MM.1S (cell line): ENCODE measurements at places on chromosomes 6 and 20.

- no peak for DNase-seq
Measured at GRCh38 chr20:23093613-23094012, 7.5 kb upstream of the CD93 start.

- no peak for DNase-seq
Measured at GRCh38 chr20:9353180-9353915, 161.0 kb upstream of the LAMP5 start.

GRCh38 chr20:43513931-43514647 lies 6.6 kb downstream of the L3MBTL1 start:
- peak; percentile 98 for DNase-seq

- no peak for DNase-seq
Measured at GRCh38 chr6:107230024-107230423, 114.7 kb upstream of the BEND3 start.

DNA sequence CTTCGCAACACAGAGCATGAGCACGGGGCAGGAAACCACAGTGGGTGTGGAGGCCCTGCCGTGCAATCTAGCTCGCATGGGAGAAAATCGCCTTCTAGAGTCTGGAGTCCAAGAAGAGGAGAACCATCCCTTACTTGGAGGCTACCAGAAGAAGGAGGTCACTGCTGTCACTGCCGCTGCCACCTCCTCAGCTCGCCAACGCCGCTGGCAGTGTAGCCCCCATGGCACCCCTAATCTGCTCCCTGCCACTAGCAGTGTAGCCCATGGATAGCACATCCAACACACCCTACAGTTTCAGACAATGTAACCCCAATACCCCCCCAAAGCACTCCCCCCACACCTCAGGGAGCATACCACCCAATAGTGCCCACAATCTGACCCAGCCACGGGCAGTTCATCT lies 438.0 kb upstream of the ZNF337 start:
- no peak for DNase-seq

DNA sequence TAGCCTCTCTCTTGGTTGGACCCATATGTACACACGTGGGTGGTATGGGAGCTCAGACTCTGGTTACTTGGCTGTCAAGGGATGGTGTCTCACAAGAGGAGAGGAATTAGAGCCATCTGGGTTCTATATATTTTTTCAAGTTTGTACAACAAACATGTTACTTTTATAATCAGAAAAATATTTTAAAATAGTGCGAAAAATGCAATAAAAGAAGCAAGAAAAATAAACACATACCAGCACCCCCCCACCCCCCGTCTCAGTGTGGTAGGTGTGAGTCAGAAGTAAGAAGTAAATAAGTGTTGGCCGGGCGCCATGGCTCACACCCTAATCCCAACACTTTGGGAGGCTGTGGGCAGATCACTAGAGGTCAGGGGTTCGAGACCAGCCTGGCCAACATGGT lies 2.1 kb upstream of the TIAM2 start:
- DNase-seq, result no peak

- no peak for DNase-seq
Measured at GRCh38 chr6:163648868-163649267, 234.3 kb downstream of the QKI start.

DNA sequence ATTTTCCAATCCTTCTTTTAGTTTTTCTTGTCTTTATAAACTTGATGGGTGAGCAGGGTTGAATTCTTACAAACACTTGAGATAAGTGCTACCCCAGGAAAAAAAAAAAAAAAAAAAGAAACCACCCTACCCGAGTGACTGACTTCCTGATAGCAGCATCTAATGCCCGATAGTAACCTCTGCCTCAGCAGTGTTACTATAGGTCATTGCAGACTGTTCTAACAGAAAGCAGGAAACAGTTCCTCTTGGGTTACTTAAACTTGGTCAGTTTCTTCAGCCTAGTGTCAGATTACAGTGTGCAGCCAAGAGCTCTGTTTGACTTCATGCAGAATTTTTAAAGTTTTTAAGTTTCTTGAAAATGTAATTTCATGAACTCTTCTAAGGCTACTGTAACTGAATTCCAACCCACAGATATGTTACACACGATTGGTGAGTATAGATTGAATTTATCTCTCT lies 2.1 kb downstream of the MYLIP start:
- peak; percentile 89 for DNase-seq

DNA sequence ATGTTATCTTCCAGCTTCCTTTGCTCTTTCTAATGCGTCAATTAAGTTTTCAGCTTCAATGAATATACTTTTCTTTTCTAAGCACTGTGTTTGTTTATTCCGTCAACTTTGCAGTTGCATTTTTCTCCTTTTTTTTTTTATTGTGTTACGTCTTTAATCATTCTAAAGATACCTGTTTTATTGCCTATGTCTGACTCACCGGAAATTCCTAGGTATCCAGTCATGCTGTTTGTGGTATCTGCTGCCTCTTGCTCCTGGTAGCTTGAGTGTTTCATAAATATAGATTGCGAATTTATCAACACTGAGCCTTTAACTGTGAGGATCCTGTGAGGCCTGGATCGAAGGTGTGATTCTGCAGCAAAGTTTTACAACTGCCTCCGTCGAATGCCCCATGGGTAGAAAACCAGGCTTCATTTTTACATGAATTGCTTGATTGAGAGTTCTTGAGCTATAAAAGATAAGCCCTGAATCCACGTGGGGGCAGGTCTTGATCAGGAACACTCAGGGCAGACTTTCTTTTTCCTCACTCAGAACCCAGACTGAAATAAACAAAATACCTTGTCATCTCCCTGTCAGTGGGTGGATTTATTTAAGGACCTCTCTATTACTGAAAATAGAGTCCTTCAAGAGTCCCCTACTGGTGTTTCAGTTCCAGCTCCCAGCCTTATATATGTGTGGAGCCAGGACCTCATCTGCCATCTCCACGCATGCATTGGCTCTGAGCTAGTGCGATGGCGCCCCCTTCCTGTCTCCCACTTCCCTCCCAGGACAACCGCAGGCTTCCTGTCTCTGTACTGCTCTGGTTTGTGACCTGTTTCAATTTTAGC lies 60.1 kb upstream of the LRRC1 start:
- DNase-seq, result peak; percentile 8

DNA sequence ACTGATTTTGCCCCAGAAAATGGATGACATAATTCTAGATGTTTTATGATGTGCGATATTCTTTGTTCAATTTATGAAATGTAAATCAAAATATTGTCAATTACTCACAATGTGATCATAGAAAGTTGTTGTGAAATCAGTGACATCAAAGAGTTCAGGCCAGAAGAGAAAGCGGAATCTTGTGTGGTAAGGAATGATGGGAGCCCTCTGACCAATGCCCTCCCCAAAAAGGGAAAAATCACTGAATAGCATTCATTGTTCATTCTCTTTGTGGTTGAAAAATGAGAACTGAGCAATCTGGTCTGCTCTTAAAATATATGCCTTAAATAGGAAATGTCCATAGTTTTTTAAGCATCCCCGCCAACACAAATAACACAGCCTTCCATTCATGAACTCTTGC lies 247.1 kb upstream of the GRIK2 start:
- no peak for DNase-seq

- no peak for DNase-seq
Measured at GRCh38 chr20:37504404-37505096, 16.5 kb upstream of the NNAT start.

GRCh38 chr20:37439223-37439933 lies 81.7 kb upstream of the NNAT start:
- no peak for DNase-seq

GRCh38 chr6:109229536-109229935 lies 134.2 kb downstream of the CEP57L1 start:
- DNase-seq, result no peak

GRCh38 chr6:131602781-131603312 lies 25.2 kb downstream of the MED23 start:
- no peak for DNase-seq

- no peak for DNase-seq
Measured at GRCh38 chr6:106684011-106684410, 54.6 kb downstream of the QRSL1 start.

GRCh38 chr6:139173172-139173571 lies 38.3 kb downstream of the HECA start:
- DNase-seq, result no peak

DNA sequence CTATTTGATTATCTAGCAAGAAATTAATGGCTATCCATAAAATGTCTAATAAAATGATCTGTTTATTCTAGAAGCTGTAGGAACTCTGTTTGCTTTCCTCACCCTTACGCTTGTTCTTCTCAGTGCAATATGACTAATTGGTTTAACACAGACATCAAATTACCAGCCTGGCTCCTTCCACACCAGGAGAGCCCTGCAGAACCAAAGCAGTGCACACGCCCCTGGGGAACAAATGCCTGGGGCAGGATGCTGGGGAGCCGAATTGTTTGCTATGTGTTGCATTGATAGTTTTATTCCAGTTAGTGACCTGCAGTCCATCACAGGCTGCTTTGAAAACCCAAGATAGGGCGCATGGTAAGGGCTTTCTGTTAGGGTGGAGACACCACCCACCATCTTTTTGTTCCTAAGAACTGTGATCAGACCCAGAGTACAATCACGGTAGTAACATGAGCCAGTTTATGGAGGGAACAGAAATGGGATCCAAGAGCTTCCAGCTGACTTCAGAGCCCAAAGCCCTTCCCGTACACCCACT lies 126.4 kb upstream of the CD93 start:
- DNase-seq, result no peak

GRCh38 chr20:3543901-3544507 lies 73.2 kb downstream of the ATRN start:
- DNase-seq, result no peak

DNA sequence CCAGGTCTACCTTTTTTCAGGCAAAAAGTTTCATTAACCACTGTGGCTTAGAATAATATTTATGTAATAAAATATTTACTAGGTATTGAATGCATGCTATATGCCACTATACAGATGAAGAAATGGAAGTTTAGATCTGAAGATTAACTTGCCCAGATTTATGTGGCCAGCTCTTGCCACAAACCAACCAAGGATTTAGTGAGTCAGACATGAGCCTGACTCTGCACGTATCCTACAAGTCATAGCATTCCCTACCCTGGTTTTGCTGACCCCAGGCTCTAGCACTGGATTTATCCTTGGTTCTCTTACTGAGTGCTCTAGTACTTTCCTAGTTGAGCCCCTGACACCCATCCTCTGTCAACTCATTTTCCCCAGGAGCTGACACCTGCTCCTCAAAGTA lies 75.4 kb downstream of the ANKEF1 start:
- no peak for DNase-seq

DNA sequence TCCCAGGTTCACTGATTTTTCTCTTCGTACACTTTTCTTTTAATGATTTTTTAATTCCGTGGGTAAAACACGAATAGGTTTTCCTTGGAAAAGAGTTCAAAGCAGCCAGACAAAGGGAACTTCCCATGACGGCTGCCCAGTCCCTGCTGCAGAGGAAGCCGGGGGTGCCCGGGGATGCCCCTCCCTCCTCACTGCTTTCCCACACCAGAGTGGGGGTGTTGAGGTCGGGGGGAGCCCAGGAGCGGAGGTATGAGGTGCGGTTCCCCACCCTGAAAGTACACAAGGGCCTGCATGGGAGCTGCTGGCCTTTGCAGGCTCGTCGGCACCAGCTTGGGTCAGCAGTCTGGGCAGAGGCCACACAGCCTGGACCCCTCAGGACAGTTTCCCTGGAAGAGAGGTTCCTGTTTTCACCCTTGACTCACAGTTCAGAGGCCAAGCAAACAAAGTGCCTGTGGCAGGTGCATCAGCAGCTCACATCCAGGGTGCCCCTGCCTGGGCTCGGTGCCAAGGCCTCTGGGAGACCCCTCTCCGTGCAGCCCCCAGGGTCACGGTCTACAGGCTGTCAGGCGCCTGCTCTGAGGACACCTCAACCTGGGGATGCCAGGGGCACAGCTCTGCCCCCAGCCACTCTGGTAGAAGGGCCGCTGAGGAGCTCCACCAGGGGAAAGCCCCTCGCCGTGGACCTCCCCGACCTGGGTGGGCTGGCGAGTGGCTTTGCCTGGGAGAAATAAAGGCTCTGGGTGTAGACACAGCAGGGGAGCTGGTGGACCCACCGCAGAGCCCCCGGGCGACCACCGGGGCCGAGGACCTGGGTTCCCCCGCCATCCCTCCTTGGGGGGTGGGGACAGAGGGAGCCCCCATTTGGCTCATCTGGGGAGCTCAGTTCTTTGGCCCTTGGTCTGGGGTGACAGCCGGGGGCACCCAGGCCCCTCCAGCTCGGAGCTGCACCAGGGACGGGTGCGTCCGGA lies 15.4 kb upstream of the CHRNA4 start:
- no peak for DNase-seq

- DNase-seq, result no peak
Measured at GRCh38 chr6:9172096-9172495, 736.8 kb upstream of the SLC35B3 start.

GRCh38 chr6:24740861-24741260 lies 21.9 kb upstream of the C6orf62 start:
- no peak for DNase-seq

- DNase-seq, result peak; percentile 23
Measured at GRCh38 chr6:45423111-45423823, 45.5 kb upstream of the SUPT3H start.

GRCh38 chr6:129771678-129772077 lies 61.7 kb upstream of the ARHGAP18 start:
- no peak for DNase-seq

DNA sequence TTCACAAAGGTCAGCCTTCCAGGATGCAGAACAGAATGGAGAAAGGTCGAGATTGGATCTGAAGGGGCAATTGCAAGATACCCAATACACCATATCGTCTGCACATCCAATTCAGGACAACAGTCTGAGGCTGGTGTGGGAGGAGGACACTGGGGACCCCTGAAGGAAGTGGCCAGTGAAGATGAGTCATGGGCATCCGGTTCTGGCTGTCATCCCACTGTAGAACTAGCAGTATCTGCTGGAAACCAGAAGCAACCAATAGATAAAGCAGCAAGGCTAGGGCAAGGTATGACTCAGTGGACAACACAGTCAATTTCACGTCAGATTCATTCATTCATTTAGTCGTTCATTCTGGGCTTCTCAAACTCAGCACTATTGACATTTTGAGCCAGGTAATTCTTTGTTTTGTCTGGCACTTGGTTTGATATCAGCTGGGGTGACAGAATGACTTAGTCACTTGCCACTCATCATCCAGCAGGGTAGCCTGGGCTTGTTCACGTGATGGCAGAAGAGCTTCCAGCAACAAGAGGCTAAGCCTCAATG lies 30.3 kb upstream of the SHLD1 start:
- DNase-seq, result no peak

- no peak for DNase-seq
Measured at GRCh38 chr6:147417954-147418353, 90.5 kb upstream of the SAMD5 start.

DNA sequence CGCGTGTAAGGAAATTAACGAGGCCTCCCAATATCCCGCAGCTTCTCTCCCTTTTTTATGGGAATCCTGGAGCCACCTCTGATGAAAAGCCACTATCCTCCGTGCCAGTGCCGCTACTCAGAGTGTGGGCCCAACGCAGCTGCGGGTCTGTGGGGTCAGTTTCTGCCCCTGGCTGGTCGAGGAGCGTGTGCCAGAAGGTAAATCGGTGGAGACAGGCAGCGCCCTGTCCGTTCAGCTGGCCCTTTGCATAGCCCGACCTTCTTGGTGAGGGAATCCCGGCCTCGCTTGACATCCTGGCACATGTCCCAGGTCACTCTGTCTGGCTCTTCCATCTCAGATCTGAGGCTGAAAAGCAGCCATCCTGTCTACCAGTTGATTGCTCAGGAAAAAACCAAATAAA lies 4.6 kb downstream of the THBS2 start:
- no peak for DNase-seq
